Gastrocnemius medialis (tissue), 4 donors: ENCODE measurements at places on chromosomes 11 and 22. TPM values are rescaled to one million over a fixed set of nuclear protein-coding genes. Genes with fewer than 3 reads are reported as not detected.

Gene IL10RA
- 0.73 TPM for total RNA-seq

Gene CCDC157
- total RNA-seq = 0.88 TPM

Gene SORL1
- 2.1 TPM for total RNA-seq

DNA sequence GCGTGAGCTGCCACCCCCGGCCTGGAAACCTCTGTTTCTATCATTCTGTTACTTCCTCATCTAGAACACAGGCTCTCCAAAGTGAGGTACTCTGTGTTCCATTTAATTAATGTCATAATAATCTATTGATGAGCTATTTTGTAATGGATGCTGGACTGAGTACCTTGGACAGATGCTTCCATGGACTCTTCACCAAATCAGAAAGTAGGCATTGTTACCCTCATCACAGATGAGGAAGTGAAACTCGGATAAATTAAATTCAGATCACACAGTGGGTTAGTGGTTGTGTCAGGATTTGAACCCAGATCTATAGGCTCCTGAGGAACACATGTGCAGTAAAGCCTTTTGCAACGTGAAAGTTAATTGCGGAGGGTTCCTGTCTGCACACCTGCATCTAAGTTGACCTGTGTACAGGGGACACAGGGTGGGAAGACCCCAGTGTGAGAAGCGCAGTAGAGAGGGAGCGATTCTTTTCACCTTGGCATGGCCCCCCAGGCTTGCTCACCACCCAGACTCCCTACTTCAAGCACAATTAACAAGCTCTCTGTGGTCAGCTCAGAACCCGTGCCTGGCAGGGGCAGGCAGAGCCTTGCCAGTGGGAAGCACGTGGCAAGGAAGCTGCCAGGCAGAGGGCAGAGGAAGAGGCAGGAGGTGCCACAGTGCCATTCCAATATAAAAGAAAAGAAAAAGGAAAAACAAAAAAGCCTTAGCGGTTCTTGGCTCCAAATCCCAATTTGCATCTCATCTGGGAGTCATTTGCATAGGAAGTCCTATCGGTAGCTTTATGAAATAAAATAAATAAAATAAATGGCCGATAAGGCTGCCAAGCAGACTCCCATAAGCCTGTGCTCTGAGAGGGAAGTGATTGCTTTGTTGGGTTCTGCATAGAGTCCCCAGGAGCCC lies 239.3 kb downstream of the GRIK4 start:
- DNase-seq = no peak

DNA sequence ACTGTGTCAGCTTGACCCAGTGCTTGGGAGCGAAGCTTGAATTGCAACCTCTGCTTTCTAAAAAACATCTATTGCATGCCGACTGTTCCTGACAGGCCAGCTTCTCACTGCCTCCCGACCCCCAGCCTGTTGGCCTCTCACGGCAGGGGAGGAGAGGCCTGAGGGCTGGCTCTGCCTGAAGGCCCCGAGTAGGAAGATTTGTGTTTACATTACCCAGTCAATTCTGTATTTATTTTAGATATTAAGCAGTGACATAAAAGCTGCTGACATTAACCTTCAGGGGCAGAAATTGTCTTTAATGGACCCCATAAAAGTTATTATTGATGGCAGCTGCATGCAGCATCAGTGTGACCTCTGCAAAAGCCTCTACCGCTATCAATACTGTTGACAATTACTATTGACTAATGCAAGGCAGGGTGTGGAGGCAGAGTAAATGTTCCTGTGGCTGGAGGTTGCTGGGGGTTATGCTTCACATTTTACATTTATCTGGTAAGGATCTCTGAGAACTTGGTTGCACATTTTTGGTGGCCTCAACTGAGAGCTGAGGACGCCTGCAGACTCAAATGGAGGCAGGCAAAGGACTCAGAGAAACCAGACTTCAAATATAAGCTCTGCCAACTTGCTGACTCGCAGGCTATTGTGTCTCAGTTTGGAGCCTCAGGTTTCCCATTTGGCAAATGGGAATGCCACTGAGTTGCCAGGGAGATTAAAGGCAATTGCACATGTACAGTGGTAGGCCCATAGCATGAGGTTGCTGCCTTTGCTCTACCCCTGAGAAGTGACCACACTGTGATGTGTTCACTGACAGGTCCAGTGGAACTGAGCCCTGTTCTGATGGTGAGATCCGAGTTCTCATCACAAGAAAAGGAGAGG lies 380.5 kb downstream of the TENM4 start:
- no peak for DNase-seq

GRCh38 chr11:124865181-124865901 lies at the start of gene ROBO3:
Gene ROBO3, plus strand, starts transcription at chr11:124865432. Its CDS starts 146 bp downstream, at chr11:124865578.
- DNase-seq = no peak

GRCh38 chr11:26947904-26948639 lies 45.8 kb upstream of the FIBIN start:
- DNase-seq = no peak
